ENCODE measurements at places on chromosomes 6 and 20. TPM values are rescaled to one million over a fixed set of nuclear protein-coding genes. Genes with fewer than 3 reads are reported as not detected.
A peak's percentile ranks its signal among the peaks of the same experiment; 100 is the strongest.

Gene PDE7B
- total RNA-seq = not detected

DNA sequence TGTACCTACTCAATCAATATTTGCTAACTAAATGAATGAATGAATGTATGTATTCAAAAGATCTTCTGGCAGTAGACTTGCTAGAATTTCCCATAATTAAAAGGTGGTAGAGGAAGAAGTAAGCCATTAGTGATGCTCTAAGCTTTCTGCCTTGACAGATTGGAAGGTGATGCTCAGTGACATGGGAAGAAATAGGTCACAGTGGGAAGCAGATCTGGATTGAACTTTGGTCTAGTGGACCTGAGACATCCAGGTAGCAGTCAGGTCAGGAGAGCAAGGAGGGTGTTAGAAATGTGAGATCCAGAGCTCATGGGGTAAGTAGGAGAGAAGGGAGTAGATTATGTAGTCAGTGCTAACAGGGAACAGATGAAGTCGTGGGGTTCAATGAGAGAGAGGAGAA lies 106.4 kb downstream of the SNX5 start:
- H3K27me3 ChIP-seq = no peaks in the 10 kb centered on the region
- no peak for DNase-seq
- no peak overlapping the region for H3K27ac ChIP-seq
- no peak overlapping the region for H3K4me3 ChIP-seq
- H3K4me1 ChIP-seq = no peaks in the 10 kb centered on the region
- no peaks in the 10 kb centered on the region for H3K36me3 ChIP-seq

Gene ESF1
- 12.2 TPM for total RNA-seq

DNA sequence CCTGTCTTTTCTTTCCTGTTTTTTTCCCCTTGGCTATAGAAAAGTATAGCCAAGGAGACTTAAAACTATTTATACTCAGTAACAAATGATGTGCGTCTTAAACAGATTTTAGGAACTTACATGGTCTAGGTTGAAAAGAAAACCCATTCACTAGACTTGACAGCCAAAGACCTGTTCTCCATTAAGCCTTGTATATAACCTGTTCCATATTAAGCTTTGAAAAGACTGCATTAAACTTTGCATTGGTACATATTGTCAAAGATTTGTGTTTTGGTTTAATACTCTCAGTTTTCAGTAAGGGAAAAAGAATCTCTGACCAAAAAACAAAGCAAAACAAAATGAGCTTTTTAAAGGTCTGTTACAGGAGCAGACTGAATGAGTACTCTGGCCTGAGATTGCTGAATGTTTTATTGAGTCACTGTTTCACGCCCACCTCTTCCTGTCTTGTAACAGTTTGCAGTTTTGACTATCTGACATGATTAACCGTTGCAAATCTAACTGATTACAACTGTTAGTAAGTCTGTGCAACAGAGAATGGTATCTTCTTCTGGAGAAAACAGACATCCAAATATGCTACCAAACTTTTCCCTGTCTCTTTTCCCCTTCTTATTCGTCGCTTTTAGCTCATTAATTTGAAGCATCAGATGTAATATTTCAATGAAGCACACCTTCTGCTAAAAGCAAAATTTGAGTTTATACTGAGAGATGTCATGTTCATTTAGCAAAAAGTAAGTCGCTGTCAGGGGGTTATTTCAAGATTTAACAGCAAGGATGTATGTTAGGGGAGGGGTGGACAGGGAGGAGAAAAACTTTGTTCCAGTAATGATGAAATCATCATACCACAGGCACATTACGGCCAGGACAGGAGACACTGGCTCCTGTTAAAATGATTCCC lies 59.1 kb upstream of the SUPT3H start:
- no peaks in the 10 kb centered on the region for H3K36me3 ChIP-seq
- H3K27me3 ChIP-seq = no peaks in the 10 kb centered on the region
- no peak for DNase-seq

DNA sequence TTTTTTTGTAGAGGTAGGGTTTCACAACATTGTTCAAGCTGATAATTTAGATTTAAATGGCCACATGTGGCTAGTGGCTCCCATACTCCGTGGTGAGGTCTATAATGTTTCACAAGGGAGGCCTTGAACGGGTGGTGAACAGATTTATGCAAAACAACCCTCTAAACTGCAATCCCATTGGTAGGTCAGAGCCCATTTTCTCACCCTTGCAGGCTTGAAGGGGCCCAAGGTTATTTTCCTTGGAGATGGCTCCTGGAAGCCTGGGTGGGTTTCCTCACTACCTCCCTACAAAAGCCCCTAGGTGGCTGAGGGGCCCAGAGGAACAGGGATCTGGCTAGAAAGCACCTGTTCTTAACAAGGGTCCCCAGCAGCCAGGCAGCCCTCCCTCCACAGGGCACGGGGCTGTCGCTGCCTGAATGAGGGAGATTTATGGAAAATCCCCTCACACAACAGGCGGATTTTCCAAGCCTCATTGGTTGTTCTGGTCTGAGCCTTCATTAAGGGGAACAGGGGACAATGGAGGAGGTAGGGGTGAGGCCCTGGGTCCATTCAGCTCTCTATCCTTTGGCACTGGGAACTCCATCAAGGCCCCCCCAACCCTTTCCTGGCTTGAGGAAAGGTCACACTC lies 64.6 kb downstream of the VEGFA start:
- DNase-seq = no peak
- H3K36me3 ChIP-seq = no peaks in the 10 kb centered on the region
- no peak overlapping the region for H3K4me3 ChIP-seq
- no peaks in the 10 kb centered on the region for H3K27me3 ChIP-seq

Gene OPN5
- not detected for total RNA-seq

- no peak for DNase-seq
- H3K27me3 ChIP-seq = no peaks in the 10 kb centered on the region
- no peak overlapping the region for H3K4me3 ChIP-seq
- no peak overlapping the region for H3K27ac ChIP-seq
Observed at GRCh38 chr6:148590883-148591282, 155.9 kb upstream of the UST start.

GRCh38 chr20:63731410-63731809 lies 5.1 kb upstream of the LIME1 start:
- H3K27ac ChIP-seq = no peak overlapping the region
- no peak for DNase-seq
- H3K4me3 ChIP-seq = no peak overlapping the region
- no peaks in the 10 kb centered on the region for H3K36me3 ChIP-seq

- no peaks in the 10 kb centered on the region for H3K27me3 ChIP-seq
- no peak overlapping the region for H3K4me3 ChIP-seq
Observed at GRCh38 chr6:53630533-53631226, 34.9 kb downstream of the KLHL31 start.

DNA sequence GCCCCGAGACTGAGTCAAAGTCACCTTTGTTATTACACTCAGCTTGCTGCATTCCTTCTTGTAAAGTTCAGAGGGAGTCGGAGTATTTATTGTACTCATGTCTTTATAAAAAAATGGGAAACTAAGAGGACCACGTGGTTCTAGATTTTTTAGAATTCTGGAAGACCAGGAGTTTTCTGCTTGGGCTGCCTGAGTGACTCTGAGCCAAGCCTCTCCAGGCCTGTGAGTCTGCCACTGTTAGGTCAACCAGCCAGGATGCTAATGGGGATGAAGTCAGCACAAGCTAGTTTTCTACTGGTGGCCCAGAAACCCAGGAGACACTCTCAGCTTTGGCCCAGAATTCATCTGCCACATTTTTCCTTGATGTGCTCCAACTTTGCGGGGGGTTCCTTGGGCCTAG lies 453.5 kb upstream of the SULF2 start:
- no peaks in the 10 kb centered on the region for H3K27me3 ChIP-seq
- no peak overlapping the region for H3K4me3 ChIP-seq
- H3K36me3 ChIP-seq = no peaks in the 10 kb centered on the region

Gene MYL9
- total RNA-seq = not detected

- H3K36me3 ChIP-seq = no peaks in the 10 kb centered on the region
- H3K4me3 ChIP-seq = no peak overlapping the region
- H3K4me1 ChIP-seq = peaks cover 20% of the 10 kb centered on the region
Observed at GRCh38 chr6:69868252-69868804, 2.0 kb downstream of the COL19A1 start.

DNA sequence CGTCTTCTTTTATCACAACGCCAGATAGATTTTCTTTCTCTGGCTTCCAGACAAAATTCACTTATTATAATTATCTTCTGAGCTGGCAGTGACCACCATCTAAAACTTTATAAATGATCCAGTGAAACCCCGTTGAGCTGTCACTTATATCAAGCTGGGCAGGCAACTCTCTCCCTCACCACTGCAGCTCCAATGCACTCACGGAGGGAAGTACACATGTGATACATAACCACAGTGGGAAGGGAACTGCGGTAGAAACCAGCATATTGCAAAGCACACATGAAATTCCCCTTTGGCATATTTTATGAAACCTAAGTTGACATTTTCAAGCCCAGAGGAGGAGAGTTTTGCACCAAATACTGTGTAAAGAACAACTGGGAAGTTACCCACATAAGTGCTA lies 536.9 kb downstream of the HACE1 start:
- no peak overlapping the region for H3K27ac ChIP-seq
- H3K36me3 ChIP-seq = no peaks in the 10 kb centered on the region
- no peak overlapping the region for H3K4me3 ChIP-seq
- no peaks in the 10 kb centered on the region for H3K4me1 ChIP-seq
- H3K27me3 ChIP-seq = no peaks in the 10 kb centered on the region
- no peak for DNase-seq

- H3K36me3 ChIP-seq = no peaks in the 10 kb centered on the region
- DNase-seq = no peak
- H3K27ac ChIP-seq = no peak overlapping the region
Observed at GRCh38 chr6:131054392-131055250, 8.4 kb downstream of the EPB41L2 start.

- H3K27me3 ChIP-seq = no peaks in the 10 kb centered on the region
- no peaks in the 10 kb centered on the region for H3K4me1 ChIP-seq
- H3K4me3 ChIP-seq = no peak overlapping the region
- DNase-seq = no peak
- no peak overlapping the region for H3K27ac ChIP-seq
Observed at GRCh38 chr20:22471156-22471836, 113.1 kb downstream of the FOXA2 start.

Gene ZC3H12D
- 92.0 TPM for total RNA-seq

Gene PAK5
- not detected for total RNA-seq

Gene HFE
- total RNA-seq = 0.19 TPM

Gene LY6G6C
- not detected for total RNA-seq

Gene PSORS1C2
- total RNA-seq = not detected

Gene SIRT5
- total RNA-seq = 15.2 TPM

- H3K27me3 ChIP-seq = no peaks in the 10 kb centered on the region
- H3K4me3 ChIP-seq = peak overlapping the region; percentile 25
- DNase-seq = no peak
- no peaks in the 10 kb centered on the region for H3K36me3 ChIP-seq
- H3K27ac ChIP-seq = peak overlapping the region; percentile 31
Observed at GRCh38 chr6:35601331-35602132, 87.2 kb downstream of the FKBP5 start.

GRCh38 chr6:161536224-161536630 lies 262.4 kb upstream of the AGPAT4 start:
- no peaks in the 10 kb centered on the region for H3K27me3 ChIP-seq
- no peak overlapping the region for H3K27ac ChIP-seq
- H3K4me3 ChIP-seq = no peak overlapping the region
- no peaks in the 10 kb centered on the region for H3K36me3 ChIP-seq
- DNase-seq = no peak

Gene RAMACL
- 3.6 TPM for total RNA-seq

- no peak for DNase-seq
- H3K27me3 ChIP-seq = no peaks in the 10 kb centered on the region
- no peaks in the 10 kb centered on the region for H3K36me3 ChIP-seq
- no peaks in the 10 kb centered on the region for H3K4me1 ChIP-seq
- no peak overlapping the region for H3K4me3 ChIP-seq
Observed at GRCh38 chr6:153045271-153045670, 42.8 kb upstream of the MTRF1L start.

Gene EMILIN3
- not detected for total RNA-seq

DNA sequence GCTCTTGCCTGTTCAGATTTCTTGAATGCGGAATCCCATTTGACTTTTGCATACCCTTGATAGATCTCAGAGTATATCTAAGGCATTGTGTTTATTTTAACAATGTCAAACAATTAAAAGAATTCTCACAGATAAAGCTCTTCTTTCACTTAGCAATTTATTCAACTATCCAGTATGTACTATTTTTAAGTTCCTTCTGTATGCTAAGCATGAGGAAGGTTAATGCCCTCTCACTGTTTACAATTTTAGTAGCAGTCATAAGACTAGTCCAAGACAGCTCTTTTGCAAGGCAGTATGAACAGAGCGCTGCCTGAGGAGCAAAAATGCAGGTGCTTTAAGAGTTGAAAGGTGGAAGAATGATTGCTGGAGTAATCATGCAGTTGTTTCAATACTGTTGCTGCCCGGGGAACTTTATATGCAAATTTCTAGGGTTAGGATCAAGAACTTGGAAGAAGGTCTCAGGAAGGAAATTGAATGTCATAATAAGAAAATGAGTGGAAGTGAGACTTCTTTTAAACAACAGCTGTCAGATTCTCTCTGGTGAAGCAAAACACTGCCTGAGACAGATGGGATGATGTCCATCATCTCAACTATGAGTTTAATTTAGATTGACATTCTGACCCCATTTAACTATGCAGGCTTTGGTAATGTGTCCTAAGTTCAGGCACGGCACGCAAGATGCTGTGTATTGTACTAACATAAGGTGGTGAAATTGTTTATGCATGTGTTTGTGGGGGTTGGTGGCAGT lies 1303.5 kb upstream of the CITED2 start:
- H3K4me1 ChIP-seq = peaks cover 7% of the 10 kb centered on the region
- H3K27me3 ChIP-seq = 0 out of 2 replicates have a peak, but pooled peaks cover 3% of the 10 kb centered on the region
- DNase-seq = no peak
- H3K4me3 ChIP-seq = no peak overlapping the region
- H3K27ac ChIP-seq = no peak overlapping the region
- H3K36me3 ChIP-seq = no peaks in the 10 kb centered on the region

GRCh38 chr6:80603679-80604078 lies 497.2 kb downstream of the BCKDHB start:
- no peaks in the 10 kb centered on the region for H3K27me3 ChIP-seq
- no peaks in the 10 kb centered on the region for H3K4me1 ChIP-seq
- H3K36me3 ChIP-seq = no peaks in the 10 kb centered on the region
- no peak overlapping the region for H3K27ac ChIP-seq

- H3K27me3 ChIP-seq = no peaks in the 10 kb centered on the region
- no peak for DNase-seq
- H3K4me1 ChIP-seq = peaks cover 33% of the 10 kb centered on the region
- H3K4me3 ChIP-seq = no peak overlapping the region
- no peaks in the 10 kb centered on the region for H3K36me3 ChIP-seq
Observed at GRCh38 chr6:42220807-42221206, 3.1 kb upstream of the MRPS10 start.

DNA sequence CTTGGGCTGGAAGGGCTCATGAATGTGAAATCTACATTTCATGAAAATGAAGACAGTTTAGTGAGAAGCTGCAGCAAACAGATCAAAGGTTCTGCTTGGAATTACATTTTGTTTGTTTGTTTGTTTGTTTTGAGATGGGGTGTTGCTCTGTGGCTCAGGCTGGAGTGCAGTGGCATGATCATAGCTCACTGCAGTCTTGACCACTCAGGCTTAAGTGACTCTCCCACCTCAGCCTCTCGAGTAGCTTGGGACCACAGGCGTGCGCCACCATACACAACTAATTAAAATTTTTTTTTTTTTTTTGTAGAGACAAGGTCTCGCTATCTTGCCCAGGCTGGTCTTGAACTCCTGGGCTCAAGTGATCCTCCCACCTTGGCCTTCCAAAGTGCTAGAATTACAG lies 5.8 kb downstream of the DSP start:
- H3K4me3 ChIP-seq = no peak overlapping the region
- no peaks in the 10 kb centered on the region for H3K27me3 ChIP-seq
- no peaks in the 10 kb centered on the region for H3K36me3 ChIP-seq
- no peak overlapping the region for H3K27ac ChIP-seq

Gene TCF21
- not detected for total RNA-seq
